CD4-positive, alpha-beta T cell treated with Interleukin-21 for 1 hour (primary cell): ENCODE measurements at places on chromosomes 5 and 9.

GRCh38 chr9:78236551-78236910 is 656 bp downstream of the CEP78 start:
- no peak for DNase-seq

DNA sequence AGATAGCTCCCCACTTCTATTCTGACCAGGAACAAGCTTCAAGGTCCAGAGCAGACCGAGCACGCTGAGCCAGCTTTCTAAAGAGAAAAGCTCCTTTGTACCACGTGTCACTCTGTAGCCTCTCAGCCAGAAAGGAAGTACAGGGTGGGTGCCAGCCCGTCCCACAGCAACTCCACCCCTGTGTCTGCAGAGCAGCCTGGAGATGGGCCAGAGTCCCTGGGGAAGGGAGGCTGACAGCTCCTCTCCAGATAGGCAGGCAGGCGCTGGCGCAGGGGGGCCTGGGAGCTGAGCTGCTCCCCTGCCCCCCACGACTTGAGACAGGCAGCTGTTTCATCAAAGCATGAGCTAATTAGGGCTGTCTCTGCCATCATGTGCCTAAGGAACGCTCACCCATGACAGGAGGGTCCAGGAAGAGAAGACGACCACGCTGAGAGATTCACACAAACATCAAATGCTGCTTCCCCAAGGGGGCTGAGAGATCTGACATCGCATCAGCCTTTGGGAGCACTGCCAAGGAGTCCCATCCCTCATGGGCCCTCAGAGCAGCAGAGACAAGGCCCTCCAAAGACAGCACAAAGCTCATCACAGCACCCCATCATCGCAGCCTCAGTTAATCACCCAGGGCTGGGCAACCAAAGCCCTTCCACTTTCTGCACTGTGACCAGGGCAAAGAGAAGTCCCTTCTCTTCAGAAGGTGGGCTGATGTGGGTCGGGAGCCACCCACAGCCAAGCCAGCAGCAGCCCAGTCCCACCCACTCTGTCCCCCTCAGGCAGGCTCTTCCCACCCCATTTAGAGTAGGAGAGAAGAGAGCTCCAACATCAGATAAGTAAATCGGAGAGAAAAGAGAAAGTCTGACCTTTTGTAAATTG is 78.5 kb upstream of the LRRTM2 start:
- peak; percentile 15 for DNase-seq

GRCh38 chr9:15711931-15712330 is 159.1 kb downstream of the CCDC171 start:
- DNase-seq, result no peak

- DNase-seq, result peak; percentile 63
Measured at GRCh38 chr9:126965541-126966428, 51.2 kb downstream of the RALGPS1 start.

- no peak for DNase-seq
Measured at GRCh38 chr5:77620405-77620804, 18.1 kb downstream of the OTP start.

DNA sequence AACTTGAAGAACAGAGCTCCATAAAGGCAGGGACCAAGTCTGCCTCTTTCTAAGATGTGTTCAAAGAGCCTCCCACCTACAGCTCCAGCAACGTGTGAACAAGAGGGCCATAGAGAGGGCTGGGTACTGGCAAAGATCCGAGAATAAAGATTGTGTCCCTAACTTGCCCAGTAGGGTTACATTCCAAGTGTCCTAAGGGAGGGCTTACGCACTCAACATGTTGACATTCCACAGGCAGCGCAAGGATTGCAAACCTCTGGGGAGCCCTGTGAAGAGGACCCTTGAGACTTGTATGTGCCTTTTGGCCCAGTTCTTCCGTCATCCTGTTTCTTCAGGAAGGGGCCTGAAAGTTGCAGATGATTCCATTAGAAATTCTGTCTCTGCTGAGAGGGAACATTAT is 48.2 kb upstream of the ENTREP1 start:
- no peak for DNase-seq

DNA sequence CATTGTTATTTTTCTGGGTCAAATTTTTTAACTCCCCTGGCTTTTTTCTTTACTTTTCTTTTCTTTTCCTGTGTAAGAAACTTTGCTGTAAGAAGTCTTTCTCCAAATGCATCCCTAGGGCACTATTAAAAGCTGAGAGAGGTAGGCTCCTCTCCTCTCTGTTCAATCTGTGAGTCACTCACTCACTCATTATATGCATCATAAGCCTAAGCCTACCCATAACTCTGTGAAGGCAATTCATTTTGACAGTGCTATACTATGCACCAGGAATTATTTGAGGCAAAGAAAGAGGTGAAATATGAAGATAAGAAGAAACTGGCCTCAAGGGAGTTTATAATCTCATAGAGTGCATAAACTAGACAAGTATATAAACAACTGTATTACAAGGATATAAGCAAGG is 67.9 kb upstream of the PRR16 start:
- no peak for DNase-seq
